ENCODE measurements at places on chromosomes 4 and X.
A peak's percentile ranks its signal among the peaks of the same experiment; 100 is the strongest.

- DNase-seq, result no peak
Measured at GRCh38 chr4:188822698-188823097, 683.5 kb downstream of the TRIML1 start.

GRCh38 chrX:141278306-141278705 lies 36.0 kb upstream of the SPANXC start:
- DNase-seq, result no peak

GRCh38 chr4:61630548-61630947 lies 430.4 kb downstream of the ADGRL3 start:
- no peak for DNase-seq

- no peak for DNase-seq
Measured at GRCh38 chrX:16120431-16120830, 2.9 kb upstream of the GRPR start.

DNA sequence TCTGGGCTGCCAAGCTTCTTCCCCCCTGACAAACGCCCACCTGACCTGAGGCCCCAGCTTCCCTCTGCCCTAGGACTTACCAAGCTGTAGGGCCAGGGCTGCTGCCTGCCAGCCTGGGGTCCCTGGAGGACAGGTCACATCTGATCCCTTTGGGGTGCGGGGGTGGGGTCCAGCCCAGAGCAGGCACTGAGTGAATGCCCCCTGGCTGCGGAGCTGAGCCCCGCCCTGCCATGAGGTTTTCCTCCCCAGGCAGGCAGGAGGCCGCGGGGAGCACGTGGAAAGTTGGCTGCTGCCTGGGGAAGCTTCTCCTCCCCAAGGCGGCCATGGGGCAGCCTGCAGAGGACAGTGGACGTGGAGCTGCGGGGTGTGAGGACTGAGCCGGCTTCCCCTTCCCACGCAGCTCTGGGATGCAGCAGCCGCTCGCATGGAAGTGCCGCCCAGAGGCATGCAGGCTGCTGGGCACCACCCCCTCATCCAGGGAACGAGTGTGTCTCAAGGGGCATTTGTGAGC lies 37.0 kb downstream of the HTRA3 start:
- DNase-seq, result no peak

- no peak for DNase-seq
Measured at GRCh38 chrX:54178100-54178940, 4.7 kb downstream of the FAM120C start.

DNA sequence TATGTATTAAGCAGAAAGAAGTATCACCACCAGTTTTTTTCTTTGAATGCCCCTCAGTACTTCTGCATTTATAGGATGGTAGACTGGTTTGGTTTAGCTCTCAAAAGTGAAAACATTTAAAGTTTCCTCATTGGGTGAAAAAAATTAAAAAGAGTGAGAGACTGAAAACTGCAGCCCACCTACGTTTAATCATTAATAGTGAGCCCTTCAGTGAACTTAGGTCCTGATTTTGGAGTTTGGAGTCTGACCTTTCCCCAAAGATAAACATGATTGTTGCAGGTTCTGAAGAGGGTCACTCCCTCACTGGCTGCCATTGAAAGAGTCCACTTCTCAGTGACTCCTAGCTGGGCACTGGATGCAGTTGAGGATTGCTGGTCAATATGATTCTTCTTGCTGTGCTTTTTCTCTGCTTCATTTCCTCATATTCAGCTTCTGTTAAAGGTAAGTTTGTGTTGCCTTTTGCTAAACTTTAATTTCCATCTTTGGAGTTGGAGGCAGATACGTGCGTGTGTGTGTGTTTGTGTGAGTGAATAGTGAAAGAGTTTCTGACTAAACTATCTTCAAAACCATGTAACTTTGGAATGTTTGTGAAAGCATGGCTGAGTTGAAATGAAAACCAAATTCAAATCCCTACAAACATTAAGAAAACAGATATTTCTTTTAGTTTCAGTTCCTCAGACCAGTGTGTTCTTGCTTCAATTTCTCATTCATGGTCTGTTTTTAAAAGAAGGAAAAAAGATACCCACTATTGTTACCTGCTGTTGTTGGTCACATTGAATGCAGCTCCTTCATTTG lies at the start of gene MTTP:
MTTP (plus strand) TSS at position 295 of the 795 bp plus-strand sequence; CDS start at position 381, 86 bp downstream.
- peak; percentile 15 for DNase-seq

- no peak for DNase-seq
Measured at GRCh38 chr4:102533348-102533747, 32.2 kb downstream of the NFKB1 start.

DNA sequence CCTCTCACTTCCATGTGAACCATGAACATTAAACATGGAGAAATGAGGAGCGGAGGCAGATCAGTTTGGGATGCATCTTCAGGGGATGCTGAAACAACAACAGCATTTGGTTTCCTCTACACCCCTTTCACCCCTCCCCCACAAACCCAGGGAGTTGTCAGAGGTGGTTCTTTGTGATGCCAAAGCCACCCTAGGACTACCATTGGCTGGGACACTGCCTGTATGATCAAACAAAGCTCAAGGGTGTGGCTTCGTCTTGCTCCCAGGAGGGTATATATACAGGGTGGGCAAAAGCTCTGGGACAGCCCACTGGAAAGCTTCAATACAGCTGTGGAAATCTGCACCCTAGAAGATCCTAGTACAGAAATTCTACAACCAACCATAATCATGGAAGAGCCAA lies at the start of gene SPANXN4:
SPANXN4 (plus strand) TSS at position 301 of the 400 bp plus-strand sequence; CDS start at position 388, 87 bp downstream.
- no peak for DNase-seq

DNA sequence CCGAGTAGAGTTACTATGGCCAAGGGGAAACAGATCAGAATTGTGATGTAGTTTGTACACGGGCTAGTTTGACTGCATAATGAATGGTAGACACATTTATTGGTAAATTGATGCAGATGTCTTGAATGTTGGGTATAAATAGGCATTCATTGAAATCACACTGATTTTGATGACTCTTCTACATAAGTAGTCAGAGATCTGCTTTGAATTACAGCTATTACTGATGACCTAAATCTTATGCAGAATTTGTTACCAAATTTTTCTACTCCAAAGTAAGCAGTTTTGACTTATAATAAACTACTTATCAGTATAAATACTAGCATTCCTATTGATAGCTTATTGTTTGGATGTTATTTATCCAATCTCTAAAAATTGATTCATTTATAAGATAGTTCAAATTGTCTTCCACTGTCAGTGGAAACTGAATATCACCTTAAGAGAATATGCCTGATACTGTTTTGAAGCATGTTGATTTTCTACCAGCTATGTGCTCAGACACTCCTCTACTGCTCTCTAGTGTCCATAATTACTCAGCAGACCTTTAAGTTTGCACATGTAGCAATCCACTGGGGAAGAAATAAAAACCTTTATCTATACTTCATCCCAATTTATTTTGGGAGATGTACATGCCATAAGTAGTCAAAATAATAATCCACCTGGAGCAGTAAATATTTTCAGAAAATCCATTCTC lies 120.3 kb downstream of the RASL11B start:
- DNase-seq, result no peak

- DNase-seq, result peak; percentile 18
Measured at GRCh38 chr4:15354371-15355297, 73.2 kb upstream of the C1QTNF7 start.

GRCh38 chrX:141405853-141406492 lies 163.7 kb upstream of the SPANXC start:
- DNase-seq, result no peak

DNA sequence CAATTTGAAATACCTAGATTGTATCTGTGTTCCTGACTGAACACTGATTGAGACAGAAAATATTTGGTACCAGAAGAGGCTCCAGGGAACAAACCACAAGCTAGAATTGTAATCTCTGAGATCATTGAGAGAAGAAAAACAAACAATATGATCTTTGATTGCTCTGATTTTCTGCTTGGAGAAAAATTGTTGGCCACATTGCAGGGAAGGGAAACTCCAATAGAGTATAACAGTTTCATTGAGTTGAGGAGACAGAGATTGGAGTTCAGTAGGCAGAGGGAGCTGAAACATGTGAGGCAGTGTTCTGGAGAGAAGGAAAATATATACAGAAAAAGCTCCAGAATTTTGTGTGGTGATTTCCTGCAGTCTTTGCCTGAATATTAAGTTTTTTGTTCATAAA lies 158.2 kb downstream of the C4orf33 start:
- DNase-seq, result no peak

- DNase-seq, result no peak
Measured at GRCh38 chr4:47065051-47065481, 33.7 kb downstream of the GABRB1 start.

DNA sequence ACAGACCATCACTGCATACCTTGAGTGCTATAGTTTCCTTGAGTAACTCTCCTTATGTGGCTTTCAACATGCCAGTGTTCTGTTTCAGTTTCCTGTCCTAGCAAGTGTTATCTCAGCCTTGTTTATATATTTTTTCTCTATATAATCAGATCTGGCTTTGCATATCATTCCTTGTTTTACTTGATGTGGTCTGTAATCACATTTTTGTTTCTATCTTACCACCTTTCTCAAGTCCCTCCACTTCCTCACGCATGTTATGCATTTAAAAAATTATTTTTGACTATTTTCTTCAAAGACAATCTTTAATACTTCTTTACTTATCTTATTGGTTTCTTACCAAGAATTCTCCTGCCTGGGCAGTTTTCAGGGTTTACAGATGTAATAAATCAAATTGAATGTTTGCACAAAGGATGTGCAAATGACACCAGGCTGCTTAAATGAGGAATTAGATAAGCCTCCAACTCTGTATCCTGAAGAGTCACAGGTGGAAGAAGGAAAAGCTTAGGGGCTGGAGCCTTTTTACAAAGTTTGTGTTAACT lies 351.2 kb downstream of the BMPR1B start:
- no peak for DNase-seq

DNA sequence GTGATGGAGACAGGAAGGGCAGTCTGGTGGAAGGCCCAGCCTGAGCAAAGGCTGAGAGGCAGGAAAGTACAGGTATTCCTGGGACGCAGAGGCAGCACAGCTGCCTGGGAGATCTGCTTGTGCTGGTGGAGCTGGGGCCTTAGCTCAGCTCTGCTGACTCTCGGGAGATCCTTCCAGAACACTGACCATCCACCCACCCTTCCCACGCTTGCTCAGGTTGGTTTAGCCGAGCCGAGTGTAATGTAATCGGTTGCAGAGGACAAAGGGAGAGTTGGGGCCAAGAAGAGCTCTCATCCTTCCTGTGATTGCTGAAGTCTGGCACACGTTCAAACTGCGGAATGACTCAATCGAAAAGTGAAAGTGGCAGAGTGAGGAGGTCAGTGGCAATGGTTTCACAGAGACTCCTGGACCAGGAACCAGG lies 43.1 kb upstream of the GPR78 start:
- no peak for DNase-seq

DNA sequence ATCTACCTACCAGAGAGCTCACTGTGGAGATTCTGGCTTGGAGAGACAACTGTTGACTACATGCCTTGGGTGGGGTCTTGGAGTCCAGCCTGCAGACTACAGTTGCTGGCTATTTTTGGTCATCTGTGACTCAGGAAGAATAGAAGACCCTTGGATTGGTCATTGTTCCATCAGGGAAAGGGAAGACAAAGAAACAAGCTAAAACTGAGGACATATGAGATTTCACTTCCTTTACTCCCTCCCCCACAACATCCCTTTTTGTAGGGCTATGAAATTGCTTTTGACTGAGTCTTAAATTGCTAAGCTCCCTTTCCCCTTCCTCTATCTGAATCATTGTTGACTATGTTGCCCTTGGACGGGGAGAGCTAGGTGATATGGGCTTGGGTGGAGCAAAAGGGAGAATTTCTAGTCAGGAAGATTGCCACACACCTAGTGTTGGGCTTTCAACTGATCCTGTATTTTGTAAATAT lies 11.7 kb downstream of the MSN start:
- DNase-seq, result no peak

DNA sequence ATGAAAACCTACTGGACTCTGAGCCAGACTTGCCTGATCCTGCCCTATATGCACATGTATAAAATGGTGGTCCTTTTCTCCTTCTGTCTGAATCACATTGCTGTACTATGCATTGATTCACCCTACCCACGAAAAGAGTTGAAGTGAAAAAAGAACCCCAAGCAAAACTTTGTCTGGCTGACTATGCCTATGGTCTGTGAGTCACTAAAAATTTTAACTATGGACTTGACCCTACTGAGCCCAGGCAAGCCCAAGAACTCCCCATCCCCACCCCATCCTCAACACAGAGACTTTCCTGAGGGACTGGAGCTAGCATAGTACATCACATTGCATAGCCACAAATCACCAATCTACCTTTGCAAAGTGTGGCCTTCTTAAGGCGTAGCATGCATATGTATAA lies 116.6 kb upstream of the TENM3 start:
- DNase-seq, result no peak

- DNase-seq, result no peak
Measured at GRCh38 chrX:20173313-20173712, 31.7 kb upstream of the EIF1AX start.

DNA sequence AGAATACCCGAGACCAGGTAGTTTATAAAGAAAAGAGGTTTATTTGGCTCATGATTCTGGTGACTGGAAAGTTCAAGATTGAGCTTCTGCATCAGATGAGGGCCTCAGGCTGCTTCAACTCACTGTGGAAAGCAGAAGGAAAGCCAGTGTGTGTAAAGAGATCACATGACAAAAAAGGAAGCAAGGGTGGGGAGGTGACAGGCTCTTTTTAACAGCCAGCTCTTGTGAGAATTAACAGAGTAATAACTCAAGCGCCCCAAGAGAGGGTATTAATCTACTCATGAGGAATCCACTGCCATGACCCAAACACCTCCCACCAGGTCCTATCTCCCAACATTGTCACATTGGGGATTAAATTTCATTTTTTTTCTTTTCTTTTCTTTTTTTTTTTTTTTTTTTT lies 6.3 kb upstream of the YIPF6 start:
- no peak for DNase-seq

DNA sequence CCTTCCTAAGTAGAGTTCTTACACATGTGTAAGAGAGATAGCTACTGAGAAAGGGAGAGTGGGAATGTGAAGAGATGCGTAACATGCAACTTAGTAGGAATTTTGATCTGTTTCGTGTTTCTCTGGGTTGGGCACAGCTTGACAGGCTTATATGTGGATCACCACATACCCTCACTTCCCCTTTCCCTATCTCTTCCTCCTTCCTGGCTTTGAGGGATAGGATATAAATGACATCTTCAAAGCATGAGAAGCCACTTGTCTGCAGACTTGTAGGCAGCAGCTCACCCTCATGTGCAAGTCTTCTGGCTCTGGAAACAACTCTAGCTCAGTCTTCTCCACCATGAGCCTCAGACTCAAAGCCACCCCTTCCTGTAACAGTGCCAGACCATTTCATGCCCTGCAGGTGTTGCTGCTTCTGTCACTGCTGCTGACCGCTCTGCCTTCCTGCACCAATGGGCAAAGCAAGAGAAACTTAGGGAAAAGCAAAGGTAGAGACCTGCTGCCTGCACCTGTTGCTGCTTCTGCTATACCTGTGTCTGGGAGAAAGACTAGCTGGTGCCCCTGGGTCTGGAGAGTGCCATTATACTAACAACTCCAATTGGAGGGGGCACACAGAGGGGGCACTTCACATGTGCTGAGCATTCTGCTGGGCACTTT lies 5.4 kb upstream of the PF4V1 start:
- no peak for DNase-seq

- no peak for DNase-seq
Measured at GRCh38 chrX:28550331-28550872, 36.8 kb upstream of the IL1RAPL1 start.

- no peak for DNase-seq
Measured at GRCh38 chr4:153513596-153513995, 47.4 kb downstream of the TMEM131L start.
